ENCODE measurements at places on chromosomes 12 and 14. TPM values are rescaled to one million over a fixed set of nuclear protein-coding genes. Genes with fewer than 3 reads are reported as not detected.

Gene OR6S1
- not detected for total RNA-seq

Gene NRL
- total RNA-seq: 1.9 TPM

Gene OTOGL
- not detected for total RNA-seq

Gene HOXC13
- not detected for total RNA-seq

Gene SLC17A8
- total RNA-seq: not detected

Gene EXD2
- total RNA-seq: 7.0 TPM

Gene NXPH4
- total RNA-seq: not detected

Data from CD4-positive, alpha-beta T cell (primary cell).